ENCODE measurements at places on chromosomes 5 and 9. TPM values are rescaled to one million over a fixed set of nuclear protein-coding genes. Genes with fewer than 3 reads are reported as not detected.

DNA sequence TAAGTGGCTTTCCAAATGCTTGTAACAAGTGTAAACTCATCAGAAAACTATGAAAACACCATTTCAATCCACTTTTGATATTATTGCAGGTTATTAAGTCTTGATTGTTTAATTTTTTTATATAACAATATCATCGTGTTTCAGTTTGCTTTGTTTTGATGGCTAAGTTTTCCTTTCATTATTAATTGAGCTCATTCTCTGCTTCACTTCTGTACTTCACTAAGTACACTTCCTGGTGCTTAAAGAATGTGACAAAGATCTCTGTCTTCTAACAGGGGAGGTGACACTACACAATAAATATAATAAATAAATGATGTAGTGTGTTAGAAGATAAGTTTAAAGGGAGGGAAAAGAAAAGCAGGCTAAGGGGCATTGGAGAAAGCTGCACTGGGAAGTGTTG is 13.0 kb upstream of the RAD23B start:
- no peak overlapping the region for H3K4me3 ChIP-seq
- peaks cover 8% of the 10 kb centered on the region for H3K4me1 ChIP-seq
- H3K36me3 ChIP-seq, result no peaks in the 10 kb centered on the region
- DNase-seq, result no peak

EXOSC2 gene
- 12.7 TPM for total RNA-seq

DNA sequence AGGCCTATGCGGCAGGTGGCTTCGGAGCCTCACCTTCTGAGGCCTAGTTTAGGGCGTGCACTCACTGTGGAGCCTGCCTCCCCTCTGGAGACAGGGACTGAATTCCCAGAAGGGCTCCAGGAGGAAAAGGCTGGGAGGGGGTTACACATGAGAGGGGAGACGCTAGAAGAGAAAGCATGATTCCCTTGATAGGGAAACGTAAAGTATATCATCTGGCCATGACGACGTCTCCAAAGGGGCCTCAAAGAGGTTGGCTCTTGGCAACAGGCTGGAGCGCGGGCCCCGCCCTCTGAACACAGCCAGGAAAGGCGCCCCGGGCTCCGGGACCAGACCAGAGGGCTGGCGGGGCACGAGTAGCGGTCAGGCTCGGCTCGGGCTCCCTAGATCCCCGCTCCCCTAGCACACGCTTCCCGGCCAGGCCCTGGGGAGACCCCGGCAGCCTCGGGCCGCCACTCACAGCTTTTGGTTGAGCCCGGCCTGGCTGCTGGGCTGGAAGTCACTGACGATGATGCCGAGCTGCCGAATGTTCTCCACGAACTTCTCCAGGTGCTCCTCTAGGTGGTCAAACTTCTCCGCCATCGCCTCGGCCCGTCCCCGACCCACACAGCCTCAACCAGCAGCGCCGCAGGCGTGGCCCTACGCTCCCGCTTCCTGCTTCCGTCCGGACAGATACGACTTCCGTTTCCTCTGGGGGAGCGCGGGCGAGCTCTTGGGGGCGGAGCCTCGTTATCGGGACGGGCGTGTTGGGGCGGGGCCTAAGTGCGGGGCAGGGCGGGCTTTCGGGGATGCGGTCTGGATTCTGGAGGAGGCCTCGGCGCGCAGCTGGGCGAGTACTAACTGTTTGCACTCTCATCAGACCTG is at the start of gene MED10:
Gene MED10 (minus strand): TSS at position 643 of the 861 bp plus-strand sequence. CDS start 64 bp downstream, at position 579.
- peak within 1 kb of the TSS; percentile 81 for H3K4me3 ChIP-seq
- no peaks in the 10 kb centered on the region for H3K27me3 ChIP-seq
- peak within 1 kb of the TSS; percentile 80 for H3K27ac ChIP-seq

DNA sequence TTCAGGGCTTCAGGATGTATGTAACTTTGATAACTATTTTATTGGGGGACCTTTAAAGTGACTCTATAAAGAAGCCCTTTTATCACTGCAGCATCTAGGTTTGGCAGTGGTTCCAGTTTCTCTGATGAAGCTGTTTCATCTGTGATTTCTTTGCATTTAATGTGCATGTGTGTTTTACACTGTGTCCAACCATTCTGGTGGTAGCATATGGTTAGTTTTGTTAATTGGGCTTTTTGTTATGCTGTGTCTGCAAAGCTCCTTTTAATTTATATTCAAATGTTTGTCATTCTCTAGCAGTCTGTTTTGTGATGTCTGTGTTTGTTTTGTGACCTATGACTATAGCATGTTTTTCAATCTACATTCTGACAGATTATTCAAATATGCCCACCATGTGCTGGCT is 294.8 kb downstream of the DNAH5 start:
- no peaks in the 10 kb centered on the region for H3K36me3 ChIP-seq
- H3K27ac ChIP-seq, result no peak overlapping the region
- no peak for DNase-seq
- no peaks in the 10 kb centered on the region for H3K4me1 ChIP-seq
- H3K4me3 ChIP-seq, result no peak overlapping the region

DNA sequence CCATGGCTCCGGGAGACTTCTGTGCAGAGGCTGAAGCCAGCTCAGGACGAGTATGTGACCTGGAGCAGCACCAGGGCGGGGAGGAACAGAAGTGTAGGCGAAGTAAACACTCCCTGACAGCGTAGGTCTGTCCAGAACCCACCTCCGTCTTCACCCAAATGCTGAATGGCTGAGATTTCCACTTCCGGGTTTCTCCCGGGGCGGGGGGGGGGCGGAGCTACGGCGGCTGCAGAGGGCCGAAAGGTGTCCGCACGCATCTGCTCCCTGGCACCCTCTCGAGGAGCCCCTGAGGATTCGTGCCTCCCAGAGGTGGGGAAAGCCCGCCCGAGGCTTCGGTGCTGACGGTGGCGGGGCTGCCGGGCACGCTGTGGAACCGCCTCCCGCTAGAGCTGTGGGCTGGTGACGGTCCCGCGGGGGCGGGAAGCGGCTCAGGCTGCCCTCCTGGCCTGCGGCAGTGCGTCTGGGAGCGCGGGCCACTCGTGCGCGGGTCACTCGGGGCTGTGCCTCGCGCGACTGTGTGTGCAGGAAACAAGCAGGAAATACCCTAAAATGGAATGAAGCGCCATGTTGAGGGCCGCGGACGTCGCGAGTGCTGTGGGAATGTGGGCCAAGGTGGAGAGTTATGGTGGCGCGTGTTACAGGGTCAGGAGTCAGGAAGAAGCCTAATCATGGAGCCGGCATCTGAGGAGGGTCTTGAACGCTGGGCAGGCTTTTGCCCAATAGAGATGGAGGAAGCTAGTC is 1425.4 kb downstream of the FOXD4L5 start:
- H3K27me3 ChIP-seq, result no peaks in the 10 kb centered on the region
- H3K36me3 ChIP-seq, result no peaks in the 10 kb centered on the region
- H3K4me3 ChIP-seq, result peak overlapping the region; percentile 25
- H3K27ac ChIP-seq, result peak overlapping the region; percentile 15

DNA sequence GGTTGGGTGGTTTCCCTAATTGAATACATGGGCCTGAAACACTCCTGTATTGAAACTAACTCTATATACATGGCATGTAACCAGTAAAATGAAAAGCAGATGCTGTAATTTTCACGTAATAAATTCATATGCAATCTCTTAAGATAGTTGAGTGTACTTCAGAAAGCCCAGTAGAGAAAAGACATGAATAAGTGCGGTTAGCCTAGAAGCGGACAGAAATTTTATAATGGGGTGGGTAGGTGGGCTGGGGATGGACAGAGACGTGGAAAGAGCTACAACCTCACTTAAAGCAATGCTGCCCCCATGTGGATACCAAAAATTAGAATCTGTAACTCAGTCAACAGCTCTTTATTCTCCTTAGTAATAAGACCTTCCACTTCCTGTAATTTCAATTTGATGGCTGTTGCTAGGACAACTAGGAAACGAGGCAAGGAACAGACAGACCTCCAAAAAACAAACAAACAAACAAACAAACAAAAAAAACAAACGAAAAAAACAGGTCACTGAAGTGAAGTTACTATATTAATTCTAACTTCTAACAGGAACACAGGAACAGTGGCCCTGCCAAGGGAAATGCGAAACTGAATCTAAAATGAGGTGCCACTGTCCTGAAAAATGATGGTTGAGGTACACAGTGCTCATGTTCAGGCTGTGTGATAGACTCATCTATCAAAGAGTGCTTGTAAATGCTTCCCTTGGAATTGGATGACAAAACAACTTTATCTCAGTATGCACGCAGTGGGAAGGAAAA is 103.4 kb upstream of the GNA14 start:
- no peaks in the 10 kb centered on the region for H3K36me3 ChIP-seq
- no peak overlapping the region for H3K4me3 ChIP-seq
- H3K27me3 ChIP-seq, result no peaks in the 10 kb centered on the region
- peak overlapping the region; percentile 51 for H3K27ac ChIP-seq

DNA sequence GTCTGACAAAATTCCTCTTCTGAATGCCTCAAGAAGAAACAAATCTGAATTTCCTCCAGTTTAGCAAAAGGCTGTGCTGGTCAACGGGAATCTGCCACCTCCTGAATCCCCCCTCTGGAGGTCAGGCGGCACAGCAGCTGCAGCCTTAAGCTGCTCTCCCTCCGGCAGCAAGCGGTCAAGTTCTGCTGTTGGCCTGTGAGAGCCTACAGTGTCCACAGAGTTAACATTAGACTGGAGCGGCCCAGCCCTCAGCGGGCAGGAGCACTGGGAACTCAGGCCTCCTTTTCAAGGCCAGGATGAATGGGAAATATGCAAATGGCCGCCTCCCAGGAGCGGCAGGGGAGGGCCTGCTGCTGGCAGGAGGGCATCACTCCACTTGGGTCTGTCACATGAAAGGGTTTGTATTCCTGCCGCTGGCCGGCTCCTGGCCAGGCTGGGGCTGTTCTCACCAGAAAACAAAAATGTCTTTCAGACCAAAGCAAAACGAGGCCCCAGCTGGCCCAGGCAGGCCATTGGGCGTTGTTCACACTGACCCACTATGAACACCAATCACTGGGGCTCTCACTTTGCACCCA is 8.2 kb downstream of the ACSL6 start:
- no peak overlapping the region for H3K4me3 ChIP-seq
- no peak for DNase-seq
- H3K36me3 ChIP-seq, result no peaks in the 10 kb centered on the region
- H3K27ac ChIP-seq, result no peak overlapping the region

- no peak overlapping the region for H3K4me3 ChIP-seq
- H3K4me1 ChIP-seq, result peaks cover 16% of the 10 kb centered on the region
- H3K27me3 ChIP-seq, result no peaks in the 10 kb centered on the region
- no peak overlapping the region for H3K27ac ChIP-seq
- H3K36me3 ChIP-seq, result no peaks in the 10 kb centered on the region
Observed at GRCh38 chr9:123727332-123727731, 202.6 kb downstream of the DENND1A start.
